ENCODE measurements at places on chromosomes 6 and 20.
A peak's percentile ranks its signal among the peaks of the same experiment; 100 is the strongest.

GRCh38 chr6:161001421-161001820, 9.9 kb downstream of the MAP3K4 start:
- no peak for DNase-seq

- DNase-seq: no peak
Measured at GRCh38 chr20:40750541-40751035, 61.6 kb upstream of the MAFB start.

- peak; percentile 44 for DNase-seq
Measured at GRCh38 chr6:946546-946945, 253.6 kb upstream of the EXOC2 start.

GRCh38 chr6:135183532-135184440, 2.7 kb downstream of the MYB start:
- DNase-seq: peak; percentile 39

GRCh38 chr6:91442342-91442741, 855.5 kb upstream of the MAP3K7 start:
- no peak for DNase-seq

- peak; percentile 52 for DNase-seq
Measured at GRCh38 chr20:62929051-62929538, 2.8 kb upstream of the DIDO1 start.

DNA sequence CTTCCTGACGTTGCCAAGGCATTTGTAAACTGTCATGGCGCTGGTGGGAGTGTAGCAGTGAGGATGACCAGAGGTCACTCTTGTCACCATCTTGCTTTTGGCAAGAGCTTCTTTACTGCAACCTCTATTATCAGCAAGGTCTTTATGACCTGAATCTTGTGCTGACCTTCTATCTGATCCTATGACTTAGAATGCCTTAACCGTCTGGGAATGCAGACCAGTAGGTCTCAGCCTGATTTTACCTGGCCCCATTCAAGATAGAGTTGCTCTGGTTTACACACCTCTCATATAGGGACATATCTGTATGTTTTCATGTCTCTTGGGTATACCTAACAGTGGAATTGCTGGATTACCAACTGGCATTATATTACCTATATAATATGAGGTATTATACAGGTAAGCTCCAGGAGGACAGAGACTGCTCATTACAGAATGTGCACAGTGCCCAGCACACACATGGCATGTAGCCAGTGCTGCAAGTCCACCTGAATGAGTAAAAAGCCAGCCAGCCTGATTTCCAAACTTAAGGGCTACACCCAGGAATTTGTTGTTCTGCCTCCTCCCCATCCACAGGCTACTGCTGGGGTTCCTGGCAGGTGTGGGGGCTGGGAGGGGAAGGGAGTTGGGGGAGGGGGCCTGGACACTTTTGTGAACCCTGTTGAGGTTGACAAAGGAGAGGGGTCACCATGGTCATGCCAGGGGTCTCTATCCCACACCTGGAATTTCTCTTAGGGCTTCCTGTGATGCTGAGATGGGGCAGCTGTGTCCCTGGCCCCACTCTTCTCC, 35.2 kb upstream of the BLCAP start:
- no peak for DNase-seq

DNA sequence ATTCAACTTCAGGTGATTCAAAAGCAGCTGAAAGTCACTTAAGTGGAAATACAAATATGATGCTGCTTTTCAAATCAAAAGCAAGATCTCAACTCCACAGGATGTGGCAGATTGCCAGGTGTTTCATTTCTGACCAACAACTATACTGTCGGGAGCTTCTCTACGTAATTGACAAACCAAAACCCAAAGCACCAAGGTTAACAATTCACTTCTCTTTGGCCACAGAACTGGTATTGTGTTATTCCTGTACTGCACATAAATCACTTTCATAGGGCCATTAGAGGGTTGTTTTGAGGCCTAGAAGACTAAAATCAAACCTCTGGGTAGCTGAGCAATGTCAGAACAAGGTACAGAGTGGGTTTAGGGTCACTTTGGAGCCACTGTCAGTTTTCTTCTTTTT, 169.7 kb downstream of the HAO1 start:
- no peak for DNase-seq

DNA sequence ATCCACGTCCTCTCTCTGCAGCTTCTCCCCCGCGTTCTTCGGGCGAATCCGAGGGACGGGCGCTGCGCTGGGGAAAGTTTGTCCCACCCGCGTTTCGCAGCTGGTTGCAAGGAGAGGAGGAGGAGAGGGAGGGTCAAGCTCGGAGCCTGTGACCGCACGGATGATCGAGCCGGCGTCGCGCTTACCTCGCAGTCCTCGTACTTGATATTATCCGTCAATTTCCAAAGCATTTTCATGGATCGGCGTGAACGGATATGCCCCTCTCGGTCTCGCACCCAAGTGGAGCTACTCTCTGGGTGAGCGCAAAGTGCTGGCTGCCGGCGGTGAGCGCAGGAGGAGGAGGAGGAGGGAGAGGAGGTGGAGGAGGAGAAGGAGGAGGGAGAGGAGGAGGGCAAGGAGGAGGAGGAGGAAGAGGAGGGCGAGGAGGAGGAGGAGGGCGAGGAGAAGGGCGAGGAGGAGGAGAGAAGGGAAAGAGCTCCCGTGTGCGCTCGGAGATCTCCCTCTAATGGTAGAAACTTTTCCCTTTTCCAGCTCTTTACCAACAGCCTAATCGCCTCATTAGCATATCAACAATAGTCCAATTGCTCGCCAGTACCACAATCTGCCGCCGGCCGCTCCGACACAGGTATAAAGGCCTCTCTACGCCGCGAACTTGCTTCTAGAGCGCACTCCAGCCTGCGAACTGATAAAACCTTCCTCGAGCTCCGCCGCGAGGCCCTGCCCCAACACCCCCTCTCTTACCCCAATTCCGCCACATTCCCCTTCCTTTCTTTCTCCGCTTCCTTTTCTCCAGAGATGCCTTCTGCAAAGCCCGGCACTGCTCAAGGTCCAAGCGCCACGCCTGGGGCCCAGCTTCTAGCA, at the start of gene TFAP2A:
TSS of gene TFAP2A (minus strand) at position 319 of the 861 bp plus-strand sequence. CDS start at position 236, 83 bp downstream.
- peak; percentile 27 for DNase-seq

GRCh38 chr6:127866766-127867165, 34.1 kb downstream of the THEMIS start:
- DNase-seq: no peak

- DNase-seq: no peak
Measured at GRCh38 chr20:37114012-37114411, 18.2 kb upstream of the RBL1 start.

- no peak for DNase-seq
Measured at GRCh38 chr6:20246125-20246524, 33.9 kb upstream of the MBOAT1 start.

- DNase-seq: no peak
Measured at GRCh38 chr6:158785036-158785435, 34.1 kb downstream of the EZR start.

- no peak for DNase-seq
Measured at GRCh38 chr6:168208854-168209253, 110.7 kb downstream of the DACT2 start.

DNA sequence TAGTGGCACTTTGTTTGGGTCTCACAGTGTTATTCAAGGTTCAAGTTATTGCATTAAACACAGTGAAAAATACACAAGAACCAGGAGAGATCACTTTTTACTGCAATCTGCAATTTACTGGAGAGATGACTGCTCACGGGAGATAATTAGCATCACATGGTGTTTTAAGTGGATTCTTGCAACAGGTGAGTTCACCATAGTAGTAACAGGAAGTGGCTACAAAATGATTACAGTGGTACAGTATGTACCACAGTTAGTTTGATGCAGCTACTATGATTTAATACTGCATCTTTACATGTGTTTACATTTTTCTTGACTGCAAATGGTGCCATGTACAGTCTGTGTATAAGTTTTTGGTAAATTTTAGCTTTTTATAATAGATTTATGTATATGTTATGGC, 96.5 kb upstream of the SCP2D1 start:
- DNase-seq: no peak

GRCh38 chr6:72219536-72219935, 333.2 kb downstream of the RIMS1 start:
- DNase-seq: no peak

DNA sequence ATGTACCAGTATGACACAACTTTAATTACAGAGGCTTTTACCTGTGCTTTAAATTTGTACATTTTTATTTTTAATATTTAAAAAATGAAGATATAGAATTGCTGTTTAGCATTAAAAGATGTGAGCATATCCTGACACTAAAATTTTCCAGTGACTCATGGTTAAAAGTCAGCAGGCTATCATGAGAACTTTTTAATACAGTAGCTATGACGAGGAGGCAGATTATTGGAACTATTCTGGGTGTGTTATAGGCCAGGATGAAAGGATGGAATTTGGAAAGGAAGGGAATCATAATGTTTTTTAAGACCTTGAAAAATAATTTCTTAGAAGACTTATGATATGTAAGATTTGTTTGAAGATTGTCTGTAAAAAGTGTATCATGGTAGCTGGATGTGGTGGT, 91.0 kb downstream of the GFRA4 start:
- no peak for DNase-seq

GRCh38 chr6:88263591-88263990, 97.4 kb upstream of the CNR1 start:
- no peak for DNase-seq

GRCh38 chr6:38604700-38605099, 35.0 kb downstream of the BTBD9 start:
- DNase-seq: no peak

DNA sequence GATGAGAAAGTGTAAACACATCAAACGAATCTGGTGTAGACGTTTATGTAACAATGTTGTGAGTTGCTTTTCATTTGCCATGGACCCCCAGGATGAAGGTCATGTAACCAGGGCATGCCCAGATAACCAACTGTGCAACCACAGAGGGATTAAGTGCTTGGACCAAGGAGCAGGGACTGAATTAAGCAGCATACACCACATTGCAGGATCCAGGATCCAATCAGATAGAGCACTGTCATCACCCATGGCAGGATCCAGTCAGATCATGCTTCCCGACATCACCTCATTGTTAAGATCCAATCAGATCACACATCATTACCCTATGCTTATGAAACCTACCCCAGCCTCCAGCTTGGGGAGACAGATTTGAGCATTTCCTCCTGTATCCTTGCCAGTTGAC, 74.3 kb upstream of the RCAN2 start:
- DNase-seq: no peak

DNA sequence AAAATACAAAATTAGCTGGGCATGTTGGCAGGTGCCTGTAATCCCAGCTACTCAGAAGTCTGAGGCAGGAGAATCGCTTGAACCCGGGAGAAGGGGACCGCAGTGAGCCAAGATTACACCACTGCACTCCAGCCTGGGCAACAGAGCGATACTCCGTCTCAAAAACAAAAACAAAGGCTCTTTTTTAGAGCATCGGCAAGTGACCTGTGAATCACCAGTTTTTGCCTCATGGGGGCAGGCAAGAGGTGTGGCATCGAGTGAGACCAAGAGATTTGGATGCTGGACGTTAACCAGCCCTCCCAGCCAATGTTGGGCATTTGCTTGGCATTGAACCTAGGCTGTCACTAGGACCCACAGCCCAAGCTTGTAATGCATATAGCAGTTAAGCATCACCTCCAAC, 14.6 kb upstream of the CDK5RAP1 start:
- peak; percentile 22 for DNase-seq

GRCh38 chr6:114419175-114419574, 76.4 kb upstream of the HS3ST5 start:
- DNase-seq: no peak

DNA sequence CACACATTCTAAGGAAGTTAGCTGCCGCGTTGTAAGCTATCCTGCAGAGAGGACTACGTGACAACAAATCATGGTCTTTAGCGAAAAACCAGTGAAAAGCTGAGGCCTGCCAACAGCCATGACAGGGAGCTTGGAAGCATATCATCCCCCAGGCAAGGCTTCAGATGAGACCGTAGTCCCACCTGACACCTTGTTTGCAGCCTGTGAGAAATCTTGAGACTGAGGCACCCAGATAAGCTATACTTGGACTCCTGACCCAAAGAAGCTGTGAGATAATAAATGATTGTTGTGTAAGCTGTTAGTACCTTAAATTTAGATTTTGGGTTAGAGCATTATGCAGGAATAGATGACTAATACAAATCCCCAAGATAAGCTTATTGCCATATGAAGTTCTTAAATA, 45.4 kb upstream of the SENP6 start:
- DNase-seq: no peak

GRCh38 chr20:35603695-35604448, 11.8 kb upstream of the SPAG4 start:
- DNase-seq: no peak
